ENCODE measurements at places on chromosomes 6 and 20. TPM values are rescaled to one million over a fixed set of nuclear protein-coding genes. Genes with fewer than 3 reads are reported as not detected.
A peak's percentile ranks its signal among the peaks of the same experiment; 100 is the strongest.

Gene TMEM151B
- total RNA-seq: not detected

- DNase-seq: no peak
These were observed 96.0 kb downstream of the PLEKHG1 start for GRCh38 chr6:150695652-150696051.

Gene HCRTR2
- not detected for total RNA-seq

DNA sequence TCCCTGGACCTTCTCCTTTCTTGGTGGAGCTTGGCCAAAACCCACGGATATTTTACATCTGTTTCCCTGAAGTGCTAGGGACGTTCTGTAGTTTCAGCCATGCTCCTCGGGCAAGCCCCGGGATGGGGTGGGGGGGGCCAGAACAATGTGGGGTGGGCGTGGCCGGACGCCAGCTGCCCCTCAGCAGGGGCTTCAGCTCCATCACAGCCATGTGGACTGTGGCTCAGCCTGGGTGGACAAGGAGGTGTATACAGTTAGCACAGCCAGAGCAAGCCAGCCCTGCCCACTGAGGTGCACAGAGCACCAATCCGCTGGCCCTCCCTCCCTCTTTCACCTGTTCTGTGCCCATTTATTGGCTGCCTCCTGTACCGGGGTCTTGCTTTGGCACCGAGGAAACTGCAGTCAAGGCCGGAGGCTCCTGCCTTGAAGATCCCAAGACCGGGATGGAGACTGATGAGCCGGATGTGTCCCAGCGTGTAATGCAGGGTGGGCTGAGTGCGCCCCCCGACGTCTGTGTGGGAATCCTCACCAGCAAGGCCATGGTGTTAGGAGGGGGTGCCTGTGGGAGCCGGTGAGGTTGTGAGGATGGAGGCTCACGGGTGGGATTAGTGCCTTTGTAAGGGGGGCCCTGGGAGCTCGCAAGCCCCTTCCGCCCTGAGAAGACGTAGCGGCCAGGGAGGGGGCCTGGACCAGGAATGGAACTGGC is 28.0 kb downstream of the FRMD1 start:
- DNase-seq: no peak

DNA sequence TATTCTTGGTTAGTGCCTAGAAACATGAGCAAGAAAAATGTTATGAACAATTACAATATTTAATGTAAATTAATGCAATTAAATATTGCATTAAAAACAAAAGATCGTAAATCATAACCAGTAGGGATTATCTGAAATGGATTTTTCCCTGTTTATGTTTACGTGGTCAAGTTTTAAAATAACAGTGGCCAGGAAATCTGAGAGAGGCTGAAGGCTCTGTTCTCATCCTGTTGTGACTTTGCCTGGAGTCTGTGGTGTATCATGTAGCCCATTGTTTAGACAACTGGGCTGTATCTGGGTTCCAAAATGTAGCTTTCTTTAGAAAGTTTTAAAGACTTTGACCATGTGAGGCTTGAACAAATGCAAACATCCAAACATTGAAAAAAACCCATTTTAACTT is 2.4 kb downstream of the MYO6 start:
- no peak for DNase-seq

- DNase-seq: no peak
These were observed 125.3 kb upstream of the NOX3 start for GRCh38 chr6:155580904-155581303.

- DNase-seq: peak; percentile 83
These were observed 3.3 kb upstream of the ULBP3 start for GRCh38 chr6:150072201-150072600.

Gene SYCP2L
- 12.6 TPM for total RNA-seq

GRCh38 chr6:54244430-54244829 is 63.8 kb upstream of the TINAG start:
- DNase-seq: no peak

Gene PKIB
- 4.8 TPM for total RNA-seq

DNA sequence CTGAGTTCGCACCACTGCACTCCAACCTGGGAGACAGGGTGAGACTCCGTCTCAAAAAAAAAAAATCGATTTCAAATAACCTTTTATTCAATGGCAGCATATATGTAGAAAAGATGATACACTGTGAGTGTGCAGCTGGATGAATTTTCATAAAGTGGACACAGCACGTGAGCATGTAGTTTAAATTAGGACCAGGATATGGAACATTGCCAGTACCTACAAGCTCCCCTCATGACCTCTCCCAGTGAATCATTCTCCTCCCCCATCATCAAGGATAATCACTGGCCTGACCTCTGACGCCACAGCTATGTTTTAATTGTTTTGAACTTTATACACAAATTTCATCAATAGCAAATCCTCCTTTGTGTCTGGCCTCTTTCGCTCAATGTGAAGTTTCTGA is 53.8 kb upstream of the HDAC2 start:
- DNase-seq: no peak

DNA sequence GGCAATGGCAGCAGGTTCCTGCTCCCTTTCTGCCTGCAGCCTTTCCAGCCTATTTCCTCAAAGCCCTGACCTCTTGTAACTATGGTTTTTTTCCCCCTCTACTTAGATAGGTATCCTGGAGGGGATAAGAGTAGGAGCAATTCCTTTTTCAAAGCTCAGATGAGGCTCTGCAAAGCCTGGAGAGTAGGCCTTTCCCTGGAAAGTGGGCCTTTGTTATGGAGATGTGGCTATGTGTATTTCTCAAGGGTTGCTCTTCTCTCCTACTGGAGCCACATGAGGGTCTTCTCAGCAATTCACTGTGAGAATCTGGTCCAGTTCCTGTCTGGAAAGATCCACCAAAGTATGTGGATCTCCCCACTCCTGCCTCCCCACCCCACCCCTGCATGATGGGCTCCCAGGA is 96.0 kb downstream of the DTD1 start:
- DNase-seq: no peak

Gene CD24
- total RNA-seq: 93.4 TPM

Gene EPHA7
- 0.57 TPM for total RNA-seq

Gene BTNL2
- total RNA-seq: not detected

DNA sequence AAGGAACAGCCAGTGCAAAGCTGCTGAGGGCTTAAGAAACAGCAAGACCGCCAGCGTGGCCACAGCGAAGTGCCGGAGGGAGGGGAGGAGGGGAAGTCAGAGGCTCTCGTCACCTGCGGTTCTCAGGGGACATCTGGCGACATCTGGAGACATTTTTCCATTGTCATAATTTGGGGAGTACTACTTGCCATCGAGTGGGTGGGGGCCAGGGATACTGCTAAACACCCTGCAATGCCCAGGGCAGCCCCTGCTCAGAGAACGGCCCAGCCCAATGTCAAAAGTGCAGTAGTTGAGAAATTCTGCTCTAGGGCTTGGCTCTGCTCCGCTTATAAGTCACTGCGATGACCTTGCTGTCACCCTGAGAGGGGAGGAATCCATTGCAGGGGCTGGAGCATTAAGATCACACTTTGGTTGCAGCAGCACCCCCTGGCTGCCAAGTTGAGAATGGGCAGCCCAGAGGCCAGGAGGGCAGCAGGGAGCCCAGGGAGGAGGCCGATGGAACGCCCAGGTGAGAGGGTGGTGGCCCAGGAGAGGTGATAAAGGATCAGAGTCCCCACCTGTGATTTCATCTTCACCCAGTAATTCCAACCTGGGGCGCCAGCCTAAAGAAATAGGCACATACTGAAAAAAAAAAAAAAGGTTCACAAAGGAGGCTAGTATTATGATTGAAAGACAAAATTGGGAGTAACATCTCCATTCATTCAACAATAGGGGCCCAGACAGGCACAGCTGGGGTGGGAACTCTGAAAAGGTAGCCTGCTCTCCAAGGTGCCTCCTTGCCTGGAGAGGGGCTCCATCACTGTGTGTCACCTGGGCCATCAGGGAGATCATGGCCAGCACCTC is 218.2 kb downstream of the BMP7 start:
- peak; percentile 47 for DNase-seq

GRCh38 chr6:91415031-91415605 is 828.2 kb upstream of the MAP3K7 start:
- DNase-seq: no peak

Gene ZNF311
- 2.1 TPM for total RNA-seq

DNA sequence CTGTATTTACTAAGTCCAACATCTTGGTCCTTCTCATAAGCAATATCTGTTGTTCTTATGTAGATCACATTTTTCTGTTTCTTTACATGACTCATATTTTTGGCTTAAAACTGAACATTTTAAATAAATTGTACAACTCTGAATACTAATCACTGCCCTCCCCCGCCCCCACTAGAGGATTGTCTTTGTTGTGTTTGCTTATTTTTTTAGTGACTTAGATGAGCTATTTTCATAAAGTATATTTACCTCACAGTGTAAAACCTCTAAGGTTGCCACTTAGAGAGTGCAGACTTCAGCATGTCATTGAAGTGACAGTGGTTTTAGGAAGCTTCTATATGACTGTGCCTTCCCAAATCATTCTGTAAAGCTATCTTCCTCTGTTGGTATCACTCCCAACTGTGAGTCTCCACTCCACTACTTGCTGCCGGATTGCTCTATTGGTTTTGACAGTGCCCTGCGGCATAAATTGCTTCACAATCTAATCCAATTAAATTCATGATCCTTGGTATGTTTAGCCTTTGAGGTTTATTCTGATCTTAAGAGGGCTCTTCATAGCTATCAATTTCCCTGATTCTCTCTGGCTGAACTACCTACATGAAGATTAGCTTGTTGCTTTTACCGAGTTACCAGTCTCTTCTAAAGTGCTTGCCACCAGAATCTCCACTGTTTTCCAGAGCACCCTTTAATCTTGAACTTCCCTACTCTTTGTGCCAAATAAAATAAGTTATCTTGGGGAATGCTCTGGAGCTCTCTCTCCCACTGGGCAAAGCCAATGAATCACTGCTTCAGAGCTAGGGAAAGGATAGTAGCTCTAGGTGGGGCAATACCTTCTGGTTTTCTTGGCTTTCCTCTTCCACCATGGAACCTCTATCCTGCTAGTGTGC is 33.0 kb downstream of the SPTLC3 start:
- DNase-seq: no peak

- DNase-seq: no peak
These were observed 67.3 kb downstream of the KCNB1 start for GRCh38 chr20:49415005-49415667.

DNA sequence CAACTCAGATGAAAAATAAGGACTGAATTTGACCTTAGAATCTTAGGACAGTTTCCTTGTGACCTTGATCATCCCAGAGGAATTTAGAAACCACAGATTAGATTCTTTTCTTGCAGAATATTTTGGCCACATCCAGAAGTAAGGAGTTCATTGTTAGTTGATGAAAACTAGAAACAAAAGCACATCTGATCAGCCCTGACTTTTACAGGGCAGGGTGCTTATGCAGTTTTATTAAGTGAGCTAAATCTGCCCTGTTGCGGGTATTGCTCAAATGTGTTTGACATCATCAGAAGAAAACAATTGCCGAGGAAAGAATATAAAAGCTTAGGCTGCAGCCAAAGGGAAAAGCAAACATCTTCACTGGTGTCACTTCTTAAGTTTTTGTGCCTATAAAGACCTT is 100.8 kb downstream of the MTFR2 start:
- no peak for DNase-seq

DNA sequence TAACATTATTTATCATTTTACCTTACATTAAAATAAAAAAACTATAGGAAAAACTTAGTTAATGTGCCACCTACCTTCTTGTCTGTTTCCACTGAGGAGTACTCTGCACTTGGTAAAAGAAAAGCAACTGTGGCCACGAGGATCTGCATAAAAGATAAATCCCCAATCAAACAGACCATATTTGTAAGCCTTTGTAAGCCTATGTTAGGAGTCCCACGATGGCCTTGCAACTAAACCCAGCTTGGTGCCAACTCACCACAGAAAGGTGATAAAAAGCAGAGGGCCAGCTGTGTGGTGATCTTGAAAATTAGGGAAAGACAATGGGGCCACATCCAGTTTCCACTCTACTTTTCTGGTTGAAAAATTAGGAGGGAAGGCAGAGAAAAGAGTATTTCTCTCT is 156.9 kb downstream of the INSM1 start:
- DNase-seq: no peak

Gene ADGB
- total RNA-seq: not detected

GRCh38 chr20:50394569-50394968 is 115.6 kb upstream of the PTPN1 start:
- no peak for DNase-seq

DNA sequence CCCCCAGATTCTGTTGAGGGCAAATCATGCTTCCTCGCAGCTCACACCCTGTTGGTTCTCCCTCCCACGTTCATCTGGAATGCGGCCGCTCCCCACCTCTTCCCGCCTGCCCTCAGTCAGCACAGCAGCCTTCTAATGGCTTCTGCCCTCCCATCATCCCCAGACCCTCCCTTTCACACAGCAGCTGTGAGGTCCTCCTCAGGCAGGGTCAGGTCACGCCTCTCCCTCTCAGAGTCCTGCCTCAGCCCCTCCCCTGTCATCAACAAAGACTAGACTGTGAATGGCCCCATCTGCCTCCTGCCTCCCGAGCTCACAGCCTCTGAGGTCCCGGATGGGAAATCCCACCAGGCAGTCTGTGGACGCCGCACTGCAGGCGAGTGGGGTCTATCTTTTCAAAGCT is 7.9 kb upstream of the BHLHE23 start:
- no peak for DNase-seq

Gene FKBP1C
- 0.46 TPM for total RNA-seq

Gene WFDC5
- not detected for total RNA-seq

Gene SLC16A10
- total RNA-seq: 1.7 TPM
